ENCODE measurements at places on chromosomes 7 and 10.

GRCh38 chr7:55202150-55202913, 162.8 kb upstream of the LANCL2 start:
- DNase-seq, result no peak

DNA sequence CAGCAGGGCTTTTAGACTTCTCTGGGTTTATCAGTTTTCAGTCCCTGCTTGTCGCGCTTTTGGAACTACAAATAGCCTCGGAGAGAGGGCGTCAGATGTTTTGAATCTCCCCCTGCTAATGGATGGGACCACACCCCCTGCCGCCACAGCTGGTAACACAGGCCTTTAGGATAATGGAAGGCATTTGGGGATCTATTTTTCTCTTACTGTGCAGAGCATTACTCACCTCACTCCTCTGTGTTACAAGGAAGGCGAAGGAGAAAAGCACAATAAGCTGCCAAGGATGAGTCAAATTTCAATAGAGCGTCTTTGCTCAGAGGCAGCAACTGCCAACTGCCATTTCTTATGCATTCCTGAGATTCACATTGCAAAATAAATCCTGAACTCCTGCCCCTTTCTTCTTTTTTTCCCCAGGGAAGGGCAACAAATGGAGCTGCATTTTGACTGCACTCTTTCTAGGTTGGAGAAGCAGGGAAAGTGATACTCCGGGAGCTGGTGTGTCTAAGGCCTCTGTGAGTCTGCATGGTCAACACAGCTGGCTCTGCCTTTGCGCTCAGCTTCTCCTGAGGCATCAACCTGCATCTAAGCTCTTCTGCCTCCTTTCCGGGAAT, 31.5 kb upstream of the SMNDC1 start:
- DNase-seq, result no peak

DNA sequence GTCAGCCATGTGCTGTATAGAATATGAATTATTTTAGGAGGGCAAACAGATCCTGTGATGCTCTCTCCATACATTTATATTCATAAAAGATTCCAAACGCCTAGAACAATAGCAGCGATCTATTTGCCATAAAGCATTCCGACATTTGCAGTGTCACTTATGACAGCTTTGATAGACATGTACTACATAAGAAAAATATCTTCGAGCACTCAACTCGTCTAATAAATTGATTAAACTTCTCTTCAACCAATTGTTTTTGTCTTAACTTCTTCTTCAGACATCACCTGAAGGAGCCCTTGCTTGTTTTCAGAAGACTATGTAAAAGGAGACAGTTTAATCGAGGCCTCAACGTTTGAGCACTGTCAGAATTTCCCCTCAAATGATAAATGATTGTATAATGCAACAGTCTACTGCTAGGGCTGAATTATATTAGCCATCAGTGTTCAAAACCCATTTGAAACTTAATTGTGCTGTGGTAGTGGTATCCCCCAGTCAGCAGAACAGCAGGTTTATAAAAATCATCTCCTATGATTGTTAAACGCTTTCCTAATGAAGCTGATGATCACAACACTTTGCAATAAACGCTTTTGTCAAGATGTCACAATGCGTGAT, 158.0 kb upstream of the MGMT start:
- no peak for DNase-seq

DNA sequence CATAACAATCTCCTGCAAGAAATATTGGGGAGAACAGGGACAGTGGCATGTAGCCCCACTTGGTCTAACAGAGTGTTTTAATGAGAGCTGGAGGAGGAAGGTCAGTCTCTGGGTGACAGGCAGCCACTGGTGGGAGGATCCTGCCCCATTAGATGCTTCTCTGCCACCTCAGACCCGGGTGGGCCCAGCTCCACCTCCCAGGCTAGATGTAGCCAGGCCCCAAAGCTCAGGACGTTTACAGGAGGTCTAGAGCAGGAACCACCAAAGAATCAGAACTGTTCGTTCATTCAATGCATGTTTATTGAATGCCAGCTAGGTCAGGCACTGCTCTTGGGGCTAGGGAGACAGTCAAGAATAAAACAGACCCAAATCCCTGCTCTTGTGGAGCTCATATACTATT, 28.4 kb upstream of the GPNMB start:
- no peak for DNase-seq

DNA sequence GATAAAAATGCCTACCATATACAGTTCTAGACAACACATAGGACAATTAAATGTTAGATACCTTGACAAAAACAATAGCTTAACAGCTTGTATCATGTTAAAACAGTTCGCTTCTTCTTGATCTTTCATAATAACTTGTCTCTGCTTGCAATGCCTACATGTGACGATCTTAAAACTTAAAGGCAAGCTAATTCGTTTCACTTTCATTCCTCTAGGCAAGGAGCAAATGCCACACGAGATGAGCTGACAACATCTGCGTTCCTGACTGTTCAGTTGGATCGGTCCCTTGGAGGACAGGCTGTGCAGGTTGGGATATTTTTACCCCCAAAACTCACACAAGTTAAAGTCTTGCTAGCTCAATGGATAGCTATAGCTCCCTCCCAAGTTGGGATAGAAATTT, 51.6 kb upstream of the ARL4A start:
- DNase-seq, result no peak

DNA sequence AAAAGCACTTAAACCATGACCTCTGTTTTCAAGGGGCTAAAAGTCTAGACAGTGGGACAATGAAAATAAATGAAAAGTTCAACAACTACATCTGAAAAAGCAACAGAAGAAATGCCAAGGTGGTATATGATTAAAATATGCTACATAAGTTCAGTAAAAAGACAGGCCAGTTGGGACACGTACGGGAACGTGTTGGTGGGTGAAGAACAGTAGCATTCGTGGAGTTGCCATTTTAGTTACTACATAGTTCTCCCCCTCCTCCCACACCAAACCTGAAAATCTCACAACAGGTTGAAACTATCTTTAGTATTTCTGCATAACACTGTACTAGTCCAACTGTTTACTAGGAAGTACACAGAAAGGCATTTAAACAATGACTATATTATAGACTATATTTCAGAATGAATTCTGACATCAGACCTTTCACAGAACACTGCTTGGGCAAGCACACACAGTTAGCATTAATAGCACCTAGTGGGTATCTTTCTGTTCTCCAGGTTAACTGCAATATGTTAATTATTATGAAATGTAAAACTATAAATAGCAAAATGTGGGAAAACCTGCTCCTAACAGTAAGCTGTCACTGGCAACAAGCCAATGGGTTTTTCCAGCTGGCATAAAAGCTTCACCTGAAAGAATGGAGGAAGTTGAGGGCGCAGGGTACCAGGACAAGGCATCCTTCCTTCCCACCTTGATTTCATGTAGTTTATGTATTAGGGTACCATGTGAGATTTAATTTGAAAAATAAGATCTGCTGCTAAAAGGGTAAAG, 135.0 kb downstream of the STRA8 start:
- no peak for DNase-seq

DNA sequence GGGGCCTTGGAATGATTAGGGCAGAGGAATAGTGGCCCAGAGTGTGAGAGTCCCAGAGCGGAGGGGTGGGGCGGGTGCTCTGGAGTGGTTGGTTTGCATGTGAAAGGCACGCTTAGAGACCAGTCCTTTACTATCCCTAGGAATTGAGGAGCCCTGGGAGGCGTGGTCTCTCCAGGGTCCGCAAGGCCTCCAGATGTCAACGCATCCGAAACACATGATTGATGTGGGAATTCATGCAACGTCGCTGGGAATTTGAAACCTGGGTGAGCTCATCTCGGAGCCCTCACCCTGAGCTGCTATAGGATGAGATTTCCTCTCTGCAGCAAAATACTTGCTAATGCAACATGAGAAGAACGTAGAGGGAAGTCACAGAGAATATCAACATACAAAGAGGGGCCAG, 51.2 kb downstream of the NPTX2 start:
- DNase-seq, result no peak

GRCh38 chr10:33293531-33294170, 40.8 kb downstream of the NRP1 start:
- DNase-seq, result no peak

DNA sequence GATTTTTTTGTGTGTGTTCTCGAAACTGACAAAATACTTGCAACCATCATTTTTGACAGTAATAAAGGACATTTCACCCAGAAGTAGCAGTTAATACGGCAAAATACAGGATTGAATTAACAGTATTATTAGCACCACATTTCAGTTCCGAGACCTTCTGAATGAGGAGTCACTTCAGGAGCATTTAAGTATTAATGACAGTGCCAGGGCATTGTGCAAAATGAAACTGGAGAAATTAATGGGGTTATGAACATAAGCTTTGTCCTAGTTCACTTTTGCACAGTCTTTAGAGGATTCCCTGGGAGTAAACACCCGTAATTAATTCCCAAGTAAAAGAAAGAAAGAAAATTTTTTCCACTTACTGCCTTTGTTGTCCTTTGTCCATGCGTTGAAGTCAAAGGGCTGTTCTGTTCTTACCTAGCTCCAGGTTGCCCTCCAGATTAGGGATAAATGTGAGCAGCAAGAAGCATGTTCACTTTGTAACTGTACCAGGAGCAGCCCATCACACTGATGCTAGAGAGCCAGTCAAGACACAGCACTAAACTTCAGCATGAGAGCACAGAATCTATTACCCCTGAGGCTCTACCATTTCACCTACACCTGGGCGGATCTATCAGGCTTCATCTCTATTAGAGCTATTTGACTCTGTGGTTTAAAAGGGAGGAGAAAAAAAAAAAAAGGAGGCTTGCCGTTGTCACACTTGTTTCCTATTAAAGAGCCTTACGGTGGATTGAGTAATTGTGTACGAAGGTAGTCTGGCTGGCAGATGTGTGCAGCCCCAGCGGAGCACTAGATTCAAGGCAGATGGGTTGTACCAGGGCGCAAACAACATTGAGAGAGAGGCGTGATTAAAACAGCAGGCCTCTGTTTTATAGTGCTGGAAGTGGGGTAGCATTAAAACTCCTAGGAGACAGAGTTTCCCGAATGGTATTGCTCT, 297.8 kb upstream of the SEMA3A start:
- DNase-seq, result no peak

DNA sequence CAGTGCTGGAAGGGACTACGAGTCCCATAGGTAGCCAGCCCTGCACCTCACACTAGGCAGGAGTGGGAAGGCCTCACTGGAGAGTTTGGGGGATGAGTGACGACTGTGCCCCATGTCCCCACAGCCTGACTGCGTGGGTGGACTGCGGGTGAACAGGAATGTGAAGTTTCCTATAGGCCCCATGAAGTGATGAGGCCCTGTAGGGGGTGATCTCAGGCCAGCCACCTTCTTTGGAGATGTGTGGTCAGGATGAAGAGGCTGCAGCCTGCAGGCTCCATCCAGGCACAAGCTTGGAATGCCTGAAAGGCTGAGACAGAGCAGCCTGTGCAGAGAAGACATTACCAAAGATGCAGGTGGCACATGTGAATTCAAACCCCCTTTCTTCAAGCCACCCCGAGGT, 94.9 kb downstream of the CPXM2 start:
- DNase-seq, result no peak

DNA sequence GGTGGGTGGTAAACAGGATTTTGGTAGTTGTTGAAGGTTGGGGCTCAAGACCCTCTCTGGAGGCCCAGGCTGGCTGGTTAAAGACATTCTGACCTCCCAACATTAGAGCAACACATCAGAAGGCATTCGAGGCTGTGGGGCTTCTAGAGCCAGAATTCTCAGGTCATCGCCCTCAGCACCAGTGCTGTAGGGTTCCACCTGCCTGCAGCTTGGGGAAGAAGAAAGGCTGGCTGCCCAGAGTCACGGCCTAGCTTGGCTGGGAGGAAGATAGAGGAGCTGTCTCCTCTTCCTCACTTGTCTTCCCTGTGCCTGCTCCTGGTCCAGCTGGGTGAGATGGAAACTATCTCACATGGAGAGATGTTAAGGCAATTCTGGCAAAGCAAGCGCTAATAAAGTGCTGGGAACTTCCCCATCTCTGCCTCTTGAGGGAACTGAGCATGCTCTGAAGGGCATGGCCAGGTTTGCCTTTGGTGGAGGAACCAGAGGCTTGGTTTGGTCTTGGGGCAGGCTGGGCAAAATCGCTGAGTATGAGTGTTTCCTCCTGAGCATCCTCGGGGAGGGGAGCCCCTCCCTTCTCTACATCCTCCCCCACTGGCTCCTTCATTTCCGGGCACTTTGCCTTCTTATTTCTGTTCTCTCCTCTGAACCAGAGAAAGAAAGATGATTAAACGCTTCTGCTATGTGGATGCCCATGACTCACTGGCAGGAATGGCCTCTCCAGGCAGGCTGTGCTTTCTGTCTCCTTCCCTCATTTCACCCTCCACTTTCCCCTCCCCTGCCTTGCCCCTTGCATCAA, 509.0 kb upstream of the PODXL start:
- DNase-seq, result no peak

DNA sequence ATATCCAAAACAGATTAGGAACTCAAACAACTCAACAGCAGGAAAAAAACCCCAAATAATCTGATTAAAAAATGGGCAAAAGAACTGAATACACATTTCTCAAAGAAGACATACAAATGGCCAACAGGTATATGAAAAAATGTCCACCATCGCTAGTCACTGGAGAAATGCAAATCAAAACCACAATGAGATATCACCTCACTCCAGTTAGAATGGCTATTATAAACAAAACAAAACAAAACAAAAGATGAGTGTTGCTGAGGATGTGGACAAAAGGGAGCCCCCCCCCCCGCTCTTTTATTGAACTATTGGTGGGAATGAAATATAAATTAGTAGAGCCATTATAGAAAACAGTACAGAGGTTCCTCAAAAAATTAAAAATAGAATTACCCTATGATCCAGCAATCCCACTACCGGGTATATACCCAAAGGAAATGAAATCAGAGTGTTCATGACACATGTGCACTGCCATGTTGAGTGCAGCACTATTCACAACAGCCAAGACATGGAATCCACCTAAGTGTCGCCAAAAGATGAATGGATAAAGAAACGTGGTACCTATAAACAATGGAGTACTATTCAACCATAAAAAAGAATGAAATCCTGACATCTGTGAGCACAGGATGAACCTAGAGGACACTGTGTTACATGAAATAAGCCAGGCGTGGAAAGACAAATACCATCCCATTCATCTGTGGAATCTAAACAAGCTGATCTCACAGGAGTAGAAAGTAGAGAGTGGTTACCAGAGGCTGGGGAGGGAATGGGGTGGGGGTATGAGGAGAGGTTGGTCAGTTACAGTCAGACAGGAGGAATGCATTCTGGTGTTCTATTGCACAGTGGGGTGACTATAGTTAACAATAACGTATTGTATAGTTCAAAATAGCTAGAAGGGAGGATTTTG, 78.1 kb upstream of the RHEB start:
- no peak for DNase-seq

DNA sequence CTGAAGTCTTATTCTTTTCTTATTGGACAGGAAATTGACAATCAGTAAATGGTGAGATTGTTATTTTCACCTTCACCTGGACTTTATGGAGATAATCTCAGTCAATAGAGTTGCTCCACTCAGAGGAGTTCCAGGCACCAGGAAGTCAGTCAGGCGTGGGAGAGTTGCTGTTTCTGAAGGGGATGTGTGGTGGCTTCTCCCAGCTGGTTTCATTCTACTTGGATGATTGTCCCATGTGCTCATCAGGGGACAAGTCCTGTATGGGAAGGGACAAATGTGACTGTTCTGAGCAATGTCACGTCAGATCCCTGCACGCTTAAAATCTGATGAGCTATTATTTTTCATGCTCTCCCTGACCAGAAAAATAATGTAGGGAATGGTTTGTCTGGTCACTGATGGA, 222.5 kb upstream of the PITRM1 start:
- no peak for DNase-seq

- no peak for DNase-seq
These were observed 40.0 kb upstream of the EIF4H start for GRCh38 chr7:74134117-74134620.

Data from amygdala (tissue), 56 donors.